Bronchial epithelial cell (primary cell): ENCODE measurements at places on chromosomes 5 and 9.

DNA sequence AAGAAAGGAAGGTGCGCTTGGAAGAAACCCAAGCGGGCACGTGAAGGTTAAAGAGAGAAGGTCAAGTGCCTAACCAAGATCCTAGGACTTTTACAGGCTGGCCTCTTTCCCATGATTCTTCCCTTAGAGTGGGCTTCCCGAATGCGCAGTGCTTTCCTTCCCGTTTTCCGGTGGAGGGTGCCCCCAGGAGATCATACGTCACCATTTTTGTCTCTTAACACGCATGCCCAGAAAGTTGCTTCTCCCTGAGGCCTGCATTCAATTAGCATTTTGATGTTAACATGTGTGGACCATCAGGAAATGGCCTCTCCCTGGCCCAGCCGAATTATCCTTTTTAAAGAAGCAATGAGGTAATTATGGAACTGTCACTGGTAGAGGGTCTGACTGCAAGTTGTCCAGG, 1.9 kb upstream of the RUSC2 start:
- no peak for DNase-seq

DNA sequence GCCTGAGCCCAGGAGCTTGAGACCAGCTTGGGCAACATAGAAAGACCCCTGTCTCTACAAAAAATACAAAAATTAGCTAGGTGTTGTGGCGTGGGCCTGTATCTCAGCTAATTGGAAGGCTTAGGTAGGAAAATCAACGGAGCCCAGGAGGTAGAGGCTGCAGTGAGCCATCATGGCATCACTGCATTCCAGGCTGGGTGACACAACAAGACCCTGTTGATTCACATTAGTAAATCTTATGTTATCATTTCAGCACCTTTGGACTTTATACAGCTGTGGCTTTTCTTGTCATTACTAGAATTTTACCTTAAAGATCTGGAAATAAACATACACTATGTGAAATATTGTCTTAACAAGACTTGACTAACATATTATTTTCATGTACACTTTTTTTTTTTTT, 185.0 kb downstream of the ZNF608 start:
- peak; percentile 59 for DNase-seq

DNA sequence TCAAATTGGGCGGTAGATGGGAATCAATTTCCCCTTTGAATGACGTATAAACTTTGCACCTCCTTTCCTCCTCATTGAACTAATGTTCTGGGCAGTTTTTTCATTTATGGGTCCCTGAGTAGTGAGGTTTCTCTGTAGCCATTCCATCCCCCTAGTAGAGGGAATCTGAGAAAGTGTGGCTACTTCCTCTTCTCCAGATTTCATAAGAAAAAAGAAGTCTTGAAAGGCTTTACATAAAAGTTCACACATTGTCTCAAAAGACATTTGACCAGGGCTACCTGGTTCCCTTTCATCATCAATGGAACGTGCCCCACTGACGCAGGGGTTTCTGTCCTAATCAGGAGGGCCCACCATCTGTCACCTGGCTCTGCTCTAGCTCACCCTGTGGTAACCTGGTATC, 57.3 kb downstream of the CTSL start:
- DNase-seq = no peak

DNA sequence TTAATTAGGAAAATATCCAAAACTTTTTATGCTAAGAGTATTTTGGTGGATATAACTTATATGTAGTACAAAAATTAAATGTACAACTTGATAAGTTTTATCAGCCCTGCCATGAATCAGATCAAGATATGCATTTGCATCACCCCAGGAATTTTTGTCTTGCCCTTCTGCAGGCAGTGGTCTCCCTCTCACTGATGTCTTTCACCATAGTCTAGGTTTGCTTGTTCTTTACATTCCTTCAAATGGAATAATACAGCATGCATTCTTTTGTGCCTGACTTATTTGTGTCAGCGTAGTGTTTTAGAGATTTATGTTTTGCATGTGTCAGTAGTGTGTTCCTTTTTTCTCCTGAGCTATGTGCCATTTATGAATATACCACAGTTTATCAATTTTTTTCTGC, 36.4 kb downstream of the RNF180 start:
- DNase-seq = no peak

DNA sequence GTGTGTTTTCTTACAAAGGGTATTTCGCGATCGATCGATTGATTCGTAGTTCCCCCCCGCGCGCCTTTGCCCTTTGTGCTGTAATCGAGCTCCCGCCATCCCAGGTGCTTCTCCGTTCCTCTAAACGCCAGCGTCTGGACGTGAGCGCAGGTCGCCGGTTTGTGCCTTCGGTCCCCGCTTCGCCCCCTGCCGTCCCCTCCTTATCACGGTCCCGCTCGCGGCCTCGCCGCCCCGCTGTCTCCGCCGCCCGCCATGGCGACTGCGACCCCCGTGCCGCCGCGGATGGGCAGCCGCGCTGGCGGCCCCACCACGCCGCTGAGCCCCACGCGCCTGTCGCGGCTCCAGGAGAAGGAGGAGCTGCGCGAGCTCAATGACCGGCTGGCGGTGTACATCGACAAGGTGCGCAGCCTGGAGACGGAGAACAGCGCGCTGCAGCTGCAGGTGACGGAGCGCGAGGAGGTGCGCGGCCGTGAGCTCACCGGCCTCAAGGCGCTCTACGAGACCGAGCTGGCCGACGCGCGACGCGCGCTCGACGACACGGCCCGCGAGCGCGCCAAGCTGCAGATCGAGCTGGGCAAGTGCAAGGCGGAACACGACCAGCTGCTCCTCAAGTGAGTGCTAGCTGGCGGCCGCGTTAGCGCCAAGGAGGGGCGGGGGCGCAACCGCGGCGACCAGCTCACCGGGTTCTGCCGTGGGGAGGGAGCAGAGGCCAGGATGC, 480 bp downstream of the LMNB1 start:
- DNase-seq = peak; percentile 63

GRCh38 chr5:2017540-2018389, 135.0 kb upstream of the IRX4 start:
- no peak for DNase-seq

GRCh38 chr5:150323092-150323491, 20.4 kb upstream of the ARSI start:
- no peak for DNase-seq

GRCh38 chr5:175438234-175438857, 5.6 kb downstream of the DRD1 start:
- DNase-seq = no peak

- no peak for DNase-seq
Measured at GRCh38 chr5:40478766-40479165, 200.9 kb upstream of the PTGER4 start.

DNA sequence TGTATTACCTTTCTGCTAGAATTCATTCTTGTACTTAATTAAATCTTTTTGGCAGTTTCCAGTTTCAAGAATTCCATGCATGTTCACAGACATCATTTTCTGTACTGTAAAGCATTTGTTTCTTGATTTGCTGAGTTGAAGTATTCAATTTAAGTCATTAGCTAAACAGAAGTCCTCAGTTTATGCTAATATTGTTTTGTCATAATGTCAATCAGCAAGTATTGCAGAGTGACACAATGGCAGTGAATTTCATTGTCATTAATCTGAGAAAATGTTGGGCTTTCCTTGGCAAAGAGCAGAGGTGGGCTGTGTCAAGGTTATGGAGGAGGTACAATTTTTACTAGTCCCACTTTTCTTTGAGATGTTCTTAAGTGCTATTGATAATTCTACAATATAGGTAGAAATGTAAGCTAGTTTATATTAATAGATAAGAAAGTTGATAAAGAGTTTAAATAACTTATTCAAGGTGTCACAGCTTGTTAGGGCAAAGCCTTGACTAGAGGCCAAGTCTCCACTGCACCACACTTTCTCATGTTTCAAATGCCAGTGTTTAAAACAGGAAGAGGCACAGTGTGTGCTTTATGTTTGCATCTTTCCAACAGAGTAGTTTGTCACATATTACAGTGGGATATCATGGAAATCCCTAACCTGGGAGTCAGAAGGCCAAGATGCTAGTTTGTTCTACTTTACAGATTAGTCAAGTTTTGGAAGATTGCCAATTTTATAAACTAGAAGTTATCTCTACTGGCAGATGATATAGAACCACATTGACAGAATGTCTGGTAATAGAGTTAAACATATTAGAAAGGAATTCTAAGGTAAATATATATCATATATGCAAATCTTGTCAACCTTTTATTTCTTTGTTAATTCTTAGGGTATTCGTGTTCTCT, 56.3 kb downstream of the SLF1 start:
- peak; percentile 48 for DNase-seq

- DNase-seq = no peak
Measured at GRCh38 chr9:129549684-129550083, 71.2 kb downstream of the C9orf50 start.

GRCh38 chr5:15587916-15588315, 87.9 kb downstream of the FBXL7 start:
- DNase-seq = no peak

- DNase-seq = no peak
Measured at GRCh38 chr5:68273717-68274409, 58.3 kb downstream of the PIK3R1 start.

- peak; percentile 42 for DNase-seq
Measured at GRCh38 chr9:125972012-125972729, 225.0 kb downstream of the PBX3 start.

DNA sequence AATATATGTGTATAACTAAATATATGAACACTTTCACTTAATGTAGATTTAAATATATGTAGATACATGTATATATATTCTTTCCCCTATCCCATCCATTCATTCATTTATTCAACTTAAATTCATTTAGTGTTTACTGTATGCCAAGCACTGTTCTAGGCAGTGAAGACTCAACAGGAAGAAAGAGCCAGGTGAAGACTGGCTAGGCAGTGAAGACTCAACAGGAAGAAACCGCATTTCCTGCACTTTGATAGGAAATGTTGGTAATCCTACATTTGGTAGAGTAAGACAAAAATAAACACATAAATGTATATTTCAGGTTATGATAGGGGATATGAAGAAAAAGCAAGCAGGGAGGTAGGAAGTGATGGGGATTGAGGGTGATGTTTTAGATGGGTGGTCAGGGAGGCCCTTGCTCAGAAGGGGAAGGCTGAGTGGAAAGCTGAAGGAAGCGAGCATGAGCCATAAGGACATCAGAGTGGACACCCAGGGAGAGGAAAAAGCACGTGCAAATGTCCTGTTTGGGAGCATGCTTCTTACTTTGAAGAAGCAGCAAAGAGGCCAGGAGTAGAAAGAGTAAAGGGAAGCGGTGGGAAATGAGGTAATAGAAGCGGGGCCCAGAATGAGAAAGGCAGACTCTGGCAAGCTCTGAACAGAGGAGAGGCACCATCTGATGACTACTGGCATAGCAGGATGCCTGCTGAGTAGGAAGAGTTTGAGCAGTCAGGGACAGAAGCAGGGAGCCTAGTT, 227.8 kb upstream of the MAP3K1 start:
- DNase-seq = no peak

GRCh38 chr5:172278356-172278755, 5.2 kb downstream of the UBTD2 start:
- DNase-seq = no peak

DNA sequence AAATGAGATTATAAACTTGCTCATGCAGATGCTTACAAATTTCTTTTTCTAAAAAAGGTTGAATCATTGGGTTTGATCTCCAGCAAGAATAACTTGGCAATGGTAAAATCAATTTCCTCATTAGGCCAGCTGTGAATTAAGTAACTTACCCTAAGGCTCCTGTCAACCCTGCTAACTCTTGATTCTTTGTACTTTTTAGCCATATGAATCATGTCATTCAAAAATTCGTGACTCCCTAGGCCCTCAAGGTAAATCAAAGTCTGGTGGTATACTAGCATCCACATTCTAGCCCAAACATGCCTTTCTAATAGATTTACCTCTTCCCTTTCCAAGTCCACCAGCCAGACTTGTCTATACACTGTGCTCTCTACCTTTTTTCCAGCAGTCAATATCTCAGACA, 420.8 kb upstream of the BRINP1 start:
- DNase-seq = peak; percentile 46

DNA sequence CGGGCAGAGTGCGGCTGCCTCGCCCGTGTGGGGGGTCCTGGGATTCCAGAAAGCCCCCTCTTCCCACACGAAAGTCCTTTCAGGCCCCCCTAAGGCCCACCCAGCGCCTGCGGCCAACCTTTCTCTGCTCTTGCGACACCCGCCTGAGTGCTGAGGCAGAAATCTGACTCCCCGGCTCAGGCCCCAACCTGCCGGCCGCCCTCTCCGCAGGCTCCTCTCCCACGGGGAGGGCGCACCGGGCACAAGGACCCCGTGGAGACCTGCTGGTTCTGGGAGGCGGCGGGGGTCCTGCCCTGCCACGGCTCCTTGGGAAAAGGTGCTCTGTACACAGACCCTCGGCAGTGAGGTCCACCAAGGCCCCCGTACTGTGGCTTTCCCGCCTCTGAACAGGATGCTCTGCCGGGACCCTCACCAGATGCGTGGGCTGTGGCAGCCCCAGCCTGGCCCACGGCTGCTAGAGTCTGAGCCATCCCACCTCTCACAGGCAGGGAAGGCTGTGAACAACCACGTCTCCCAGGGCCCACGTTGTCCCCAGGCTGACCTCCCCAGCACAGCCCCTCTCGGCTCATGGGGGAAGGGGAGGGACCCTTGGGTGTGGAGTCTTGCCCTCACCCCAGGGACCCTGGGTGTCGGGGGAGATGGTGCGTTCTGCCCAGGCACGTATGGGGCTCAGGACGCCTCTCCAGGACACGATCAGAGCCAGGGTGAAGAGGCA, 41.5 kb upstream of the EGFL7 start:
- DNase-seq = peak; percentile 60

GRCh38 chr5:167982-168660, 23.2 kb upstream of the LRRC14B start:
- peak; percentile 30 for DNase-seq

DNA sequence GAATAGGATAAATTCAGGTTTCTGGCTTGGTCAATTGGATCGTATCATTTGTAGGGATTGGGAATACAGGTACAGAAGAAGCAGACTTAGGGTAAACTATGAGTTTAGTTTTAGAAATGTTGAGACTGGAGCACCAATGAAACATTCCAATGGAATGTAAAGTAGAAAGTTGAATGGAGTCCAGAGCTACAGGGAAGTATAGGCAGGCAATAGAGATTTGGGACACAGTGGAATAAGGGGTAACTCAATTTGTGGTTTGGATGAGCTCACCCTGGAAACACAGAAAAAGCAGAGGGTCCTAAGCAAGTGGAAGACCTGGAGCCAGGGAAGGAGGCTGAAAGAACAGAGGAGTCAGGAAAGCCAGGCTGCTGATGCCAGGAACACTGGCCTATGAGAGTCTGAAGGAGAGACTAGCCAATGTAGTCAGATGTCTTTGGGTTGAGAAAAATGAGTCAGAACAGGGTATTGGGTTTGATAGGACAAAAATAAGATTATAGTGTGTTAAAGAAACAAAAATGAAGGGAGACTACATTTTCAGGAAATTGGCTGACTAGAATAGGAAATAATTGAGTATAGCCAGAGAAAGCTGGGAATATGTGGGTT, 72.8 kb downstream of the STARD4 start:
- peak; percentile 60 for DNase-seq

DNA sequence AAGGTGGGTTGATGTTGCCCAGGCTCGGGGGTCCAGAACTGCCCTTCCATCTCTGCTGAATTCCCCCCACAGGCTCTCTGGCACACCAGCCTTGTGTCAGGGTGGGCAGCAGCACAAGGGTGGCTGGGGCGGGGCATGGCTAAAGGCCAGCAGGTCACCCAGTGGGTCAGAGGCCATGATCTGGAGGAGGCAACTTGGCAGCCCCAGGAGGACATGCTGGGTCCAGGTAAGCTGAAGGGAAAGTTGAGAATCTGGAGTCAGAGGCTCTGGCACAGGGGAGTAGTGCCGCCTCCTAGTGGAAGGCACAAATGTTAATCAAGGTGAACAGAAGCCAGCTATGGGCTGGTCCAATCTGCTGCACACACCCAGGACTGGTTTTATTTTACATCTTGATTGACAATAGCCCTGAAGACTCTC, 6.2 kb downstream of the TMEM8B start:
- no peak for DNase-seq

- peak; percentile 31 for DNase-seq
Measured at GRCh38 chr9:5438301-5439162, 807 bp upstream of the PLGRKT start.
